Tongue (tissue), 3 donors: ENCODE measurements at places on chromosomes 1 and 21. TPM values are rescaled to one million over a fixed set of nuclear protein-coding genes. Genes with fewer than 3 reads are reported as not detected.

Gene GCSAML
- total RNA-seq = 0.72 TPM

Gene C1orf53
- total RNA-seq = not detected

Gene C1orf21
- total RNA-seq = 47.6 TPM

Gene GOLT1A
- total RNA-seq = not detected

Gene RIMS3
- total RNA-seq = 1.7 TPM

Gene TNN
- 54.2 TPM for total RNA-seq

Gene SPRR2B
- total RNA-seq = not detected

DNA sequence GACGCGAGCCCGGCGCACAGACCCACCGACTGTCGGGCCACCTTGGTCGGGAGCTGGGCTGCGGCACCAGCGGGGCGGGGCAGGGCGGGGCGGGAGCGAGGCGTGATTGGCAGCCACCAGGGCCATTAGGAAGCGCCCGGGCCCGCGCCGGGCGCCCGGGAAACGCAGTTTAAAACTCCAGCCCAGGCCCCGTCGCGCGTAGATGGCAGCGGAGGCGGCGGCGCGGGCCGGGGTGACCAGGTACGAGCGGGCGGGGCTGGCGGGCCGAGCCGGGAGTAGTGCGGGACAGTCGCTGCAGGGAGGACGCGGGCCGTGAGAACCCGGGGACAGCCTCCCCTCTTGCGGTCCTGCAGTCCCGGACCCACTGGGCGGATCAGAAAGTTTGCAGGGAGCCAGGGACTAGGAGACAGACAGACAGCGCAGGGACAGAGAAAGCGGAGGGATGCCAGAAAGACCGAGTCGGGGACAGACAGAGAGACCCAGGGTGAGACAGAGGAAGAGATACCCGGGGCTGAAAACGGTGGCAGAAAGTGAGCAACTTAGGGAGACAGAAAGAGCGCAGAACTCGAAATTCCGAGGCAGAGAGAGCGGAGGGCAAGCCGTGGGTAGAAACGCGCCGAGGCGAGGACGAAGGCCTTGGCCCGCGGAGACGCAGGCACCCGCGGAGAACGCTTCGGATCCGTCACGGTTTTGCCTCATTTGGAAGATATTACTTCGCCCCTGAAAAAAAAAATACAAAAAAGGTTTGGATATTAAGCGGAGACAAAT, at the start of gene DMBX1:
DMBX1 (plus strand) TSS at position 199 of the 768 bp plus-strand sequence. CDS start 17,175 bp downstream, outside the sequence.
- DNase-seq = peak; percentile 28

DNA sequence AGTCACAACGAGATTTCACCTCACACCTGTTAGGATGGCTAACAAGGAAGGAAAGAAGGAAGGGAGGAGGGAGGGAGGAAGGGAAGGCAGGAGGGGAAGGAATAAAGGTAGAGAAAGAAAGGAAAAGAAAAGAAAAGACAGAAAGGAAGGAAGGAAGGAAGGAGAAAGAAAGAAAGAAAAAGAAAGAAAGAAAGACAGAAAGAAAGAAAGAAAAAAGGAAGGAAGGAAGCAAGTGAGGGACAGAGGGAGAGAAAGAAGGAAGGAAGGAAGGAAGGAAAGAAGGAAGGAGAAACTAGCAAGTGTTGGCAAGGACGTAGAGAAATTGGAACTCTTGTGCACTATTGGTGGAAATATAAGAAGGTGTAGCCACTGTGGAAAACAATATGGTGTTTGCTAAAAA, 52.2 kb downstream of the CCDC185 start:
- no peak for DNase-seq

- no peak for DNase-seq
These were observed 523.6 kb downstream of the SMYD3 start for GRCh38 chr1:245983294-245983967.

DNA sequence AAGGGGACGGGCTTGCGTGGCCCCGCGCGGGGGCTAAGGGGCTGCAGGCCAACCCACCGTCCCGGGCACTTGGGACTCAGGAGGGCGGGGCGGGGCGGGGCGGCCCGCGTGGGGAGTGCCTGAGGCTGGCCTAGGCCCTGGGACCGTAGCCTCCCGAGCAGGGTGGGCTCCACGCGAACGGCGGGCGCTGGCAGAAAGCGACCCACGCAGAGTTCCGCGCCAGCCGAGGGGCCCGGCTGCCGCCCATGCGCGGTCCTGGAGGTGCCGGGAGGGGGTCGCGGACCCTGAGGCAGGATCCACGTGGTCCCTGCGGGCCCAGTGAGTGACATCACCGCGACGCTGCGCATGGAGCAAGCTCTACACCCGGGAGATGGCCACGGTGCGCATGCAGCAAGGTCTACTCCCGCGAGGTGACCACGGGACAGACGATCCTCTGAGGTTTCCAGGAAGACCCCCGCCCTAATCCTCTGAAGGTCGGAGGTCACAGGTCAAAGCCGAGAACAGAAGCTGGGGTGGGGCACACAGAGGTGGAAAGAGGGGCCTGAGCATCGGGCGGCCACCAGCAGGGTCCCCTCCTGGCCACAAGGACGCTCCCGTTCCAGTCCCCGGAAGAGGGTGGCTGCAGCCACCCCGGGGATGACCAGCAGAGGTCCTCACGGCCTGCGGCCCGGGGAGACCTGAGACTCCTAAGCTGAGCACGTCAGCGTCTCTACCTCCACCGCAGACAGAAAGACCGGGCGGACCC, 13.5 kb upstream of the SLC19A1 start:
- peak; percentile 92 for DNase-seq

DNA sequence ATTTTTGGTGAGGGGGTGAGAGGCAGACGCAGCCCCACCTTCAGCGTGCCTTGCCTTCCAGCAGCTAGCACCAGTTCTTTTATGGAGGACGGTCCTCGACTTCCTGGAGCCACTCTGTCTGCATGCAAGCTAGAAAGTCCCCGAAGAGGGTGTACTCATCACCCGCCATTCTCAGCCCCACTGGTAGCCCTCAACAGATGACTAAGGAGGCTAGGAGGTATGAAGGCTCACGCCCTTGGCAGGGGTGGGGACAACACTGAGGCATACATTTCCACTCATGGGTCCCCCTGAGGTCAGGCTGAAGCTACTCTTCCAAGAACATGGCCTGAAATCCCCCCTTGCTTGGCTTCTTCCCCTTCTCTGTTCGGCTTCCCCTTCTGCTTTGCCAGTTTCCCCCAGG, 8.9 kb upstream of the PTPRF start:
- no peak for DNase-seq

GRCh38 chr1:198153103-198153502, 3.7 kb upstream of the NEK7 start:
- peak; percentile 43 for DNase-seq

GRCh38 chr1:244011786-244012185, 39.3 kb upstream of the ZBTB18 start:
- no peak for DNase-seq

DNA sequence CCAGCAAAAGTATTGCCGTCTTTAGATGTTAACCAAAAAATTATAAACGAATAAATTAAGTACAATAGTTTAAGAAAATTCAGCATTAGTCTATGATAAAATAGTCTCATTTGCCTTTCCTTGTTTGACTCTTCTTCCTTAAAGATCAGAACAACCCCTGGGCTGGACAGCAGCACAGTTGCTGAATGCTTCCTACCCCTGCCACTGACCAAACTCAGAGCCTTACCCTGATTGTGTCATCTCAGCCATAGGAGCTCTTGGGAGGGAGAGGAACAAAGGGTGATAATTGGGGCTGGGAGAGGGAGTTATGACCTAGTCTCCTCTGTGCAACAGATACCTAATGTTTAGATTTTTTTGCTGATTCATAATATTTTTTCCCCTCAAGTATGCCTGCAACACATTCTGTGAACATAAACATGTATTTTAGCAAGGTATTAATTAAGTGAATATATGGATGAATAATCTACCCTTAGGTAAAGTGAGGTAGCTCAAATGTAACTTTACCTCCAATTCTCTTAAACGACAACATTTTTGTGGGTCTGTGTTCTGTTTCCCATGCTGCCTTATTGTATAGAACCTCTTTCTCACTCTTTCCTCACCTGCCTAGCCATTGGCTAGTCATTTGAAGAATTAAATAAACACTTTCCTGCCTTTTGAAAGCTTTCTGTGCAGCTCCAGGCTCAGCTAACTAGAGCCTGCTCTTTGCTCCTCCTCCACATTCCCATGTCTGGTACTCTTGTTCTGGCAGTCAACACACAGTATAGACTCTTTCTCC, 46.1 kb downstream of the FGGY start:
- no peak for DNase-seq

GRCh38 chr1:219940707-219941106, 12.3 kb upstream of the SLC30A10 start:
- DNase-seq = no peak
